Stimulated activated CD8-positive, alpha-beta memory T cell treated with anti-CD3 and anti-CD28 coated beads, Interleukin-4, amount 100 ng/mL, for 24 hours (primary cell): ENCODE measurements at places on chromosomes 2 and 18.

- no peak for DNase-seq
Observed at GRCh38 chr2:100113990-100114433, 28.4 kb downstream of the AFF3 start.

DNA sequence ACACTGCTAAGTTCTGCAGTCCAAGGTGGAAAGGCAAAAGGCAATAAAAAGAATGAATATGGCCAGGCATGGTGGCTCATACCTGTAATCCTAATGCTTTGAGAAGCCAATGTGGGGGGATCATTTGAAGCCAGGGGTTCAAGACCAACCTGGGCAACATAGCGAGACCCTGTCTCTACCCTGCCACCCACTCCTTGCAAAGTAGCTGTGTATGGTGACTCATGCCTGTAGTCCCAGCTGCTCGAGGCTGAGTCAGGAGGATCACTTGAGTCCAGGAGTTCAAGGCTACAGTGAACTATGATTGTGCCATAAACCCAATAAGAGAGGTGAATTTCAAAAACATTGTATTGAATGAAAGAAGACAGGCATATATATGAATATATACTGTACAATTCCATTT lies 2.4 kb downstream of the MYL12B start:
- no peak for DNase-seq

DNA sequence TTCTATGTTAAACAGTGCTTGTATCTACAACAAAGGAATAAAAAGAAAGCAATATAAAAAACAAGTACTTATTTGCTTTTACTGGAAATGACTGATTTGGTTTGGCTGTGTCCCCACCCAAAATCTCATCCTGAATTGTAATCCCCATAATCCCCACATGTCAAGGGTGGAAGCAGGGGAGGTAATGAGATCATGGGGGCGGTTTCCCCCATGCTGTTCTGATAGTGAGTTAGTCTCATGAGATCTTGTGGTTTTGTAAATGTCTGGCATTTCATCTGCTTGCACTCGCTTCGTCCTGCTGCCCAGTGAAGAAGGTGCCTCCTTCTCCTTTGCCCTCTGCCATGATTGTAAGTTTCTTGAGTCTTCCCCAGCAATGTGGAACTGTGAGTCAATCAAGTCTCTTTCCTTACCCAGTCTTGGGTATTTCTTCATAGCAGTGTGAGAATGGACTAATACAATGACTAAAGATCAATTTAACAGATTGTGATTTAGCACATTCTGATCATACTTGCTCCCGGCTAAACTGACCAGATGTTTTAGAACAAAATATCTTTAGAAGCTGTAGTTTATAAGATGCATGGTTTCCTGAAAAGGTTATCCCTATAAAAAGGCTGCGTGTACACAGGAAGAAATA lies 19.9 kb downstream of the PTH2R start:
- no peak for DNase-seq

DNA sequence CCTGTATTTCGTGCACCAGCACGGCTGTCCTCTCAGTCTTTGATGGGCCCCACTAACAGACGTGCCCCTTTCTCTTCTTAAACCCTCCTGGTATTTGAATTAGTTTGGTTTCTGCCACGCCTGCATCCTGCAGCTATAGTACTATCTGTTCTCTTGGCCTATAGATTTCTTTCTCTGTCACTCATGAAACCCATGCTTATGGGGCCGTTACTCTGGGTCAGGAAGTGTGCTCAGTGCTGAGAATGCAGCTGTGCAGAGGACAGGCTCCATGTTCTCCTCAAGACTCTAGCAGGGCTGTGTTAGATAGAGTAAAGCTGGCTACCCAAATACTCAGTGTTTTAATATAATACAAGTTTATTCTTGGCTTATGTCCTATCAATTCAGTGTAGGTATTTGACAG lies 180.0 kb downstream of the INSIG2 start:
- DNase-seq: no peak

DNA sequence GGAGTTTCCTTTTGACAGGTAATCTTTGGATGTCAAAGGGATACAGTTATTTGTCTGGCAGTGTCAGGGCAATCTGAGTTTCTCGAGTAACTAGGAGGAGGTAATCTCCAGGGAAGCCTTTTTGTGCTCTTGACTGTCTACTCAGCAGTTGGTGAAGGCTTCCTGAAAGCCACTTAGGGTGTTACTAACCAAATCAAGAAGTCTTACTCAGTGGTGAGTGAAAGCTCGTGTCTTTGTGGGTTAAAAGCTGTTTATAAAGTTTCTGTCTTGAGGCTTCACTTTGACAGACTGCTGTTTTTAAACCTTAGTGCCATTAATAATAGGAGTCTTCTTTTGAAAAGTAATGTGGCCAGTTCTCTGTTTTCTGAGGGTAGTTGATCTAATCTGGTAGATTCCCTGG lies 1.7 kb downstream of the THSD7B start:
- DNase-seq: no peak

DNA sequence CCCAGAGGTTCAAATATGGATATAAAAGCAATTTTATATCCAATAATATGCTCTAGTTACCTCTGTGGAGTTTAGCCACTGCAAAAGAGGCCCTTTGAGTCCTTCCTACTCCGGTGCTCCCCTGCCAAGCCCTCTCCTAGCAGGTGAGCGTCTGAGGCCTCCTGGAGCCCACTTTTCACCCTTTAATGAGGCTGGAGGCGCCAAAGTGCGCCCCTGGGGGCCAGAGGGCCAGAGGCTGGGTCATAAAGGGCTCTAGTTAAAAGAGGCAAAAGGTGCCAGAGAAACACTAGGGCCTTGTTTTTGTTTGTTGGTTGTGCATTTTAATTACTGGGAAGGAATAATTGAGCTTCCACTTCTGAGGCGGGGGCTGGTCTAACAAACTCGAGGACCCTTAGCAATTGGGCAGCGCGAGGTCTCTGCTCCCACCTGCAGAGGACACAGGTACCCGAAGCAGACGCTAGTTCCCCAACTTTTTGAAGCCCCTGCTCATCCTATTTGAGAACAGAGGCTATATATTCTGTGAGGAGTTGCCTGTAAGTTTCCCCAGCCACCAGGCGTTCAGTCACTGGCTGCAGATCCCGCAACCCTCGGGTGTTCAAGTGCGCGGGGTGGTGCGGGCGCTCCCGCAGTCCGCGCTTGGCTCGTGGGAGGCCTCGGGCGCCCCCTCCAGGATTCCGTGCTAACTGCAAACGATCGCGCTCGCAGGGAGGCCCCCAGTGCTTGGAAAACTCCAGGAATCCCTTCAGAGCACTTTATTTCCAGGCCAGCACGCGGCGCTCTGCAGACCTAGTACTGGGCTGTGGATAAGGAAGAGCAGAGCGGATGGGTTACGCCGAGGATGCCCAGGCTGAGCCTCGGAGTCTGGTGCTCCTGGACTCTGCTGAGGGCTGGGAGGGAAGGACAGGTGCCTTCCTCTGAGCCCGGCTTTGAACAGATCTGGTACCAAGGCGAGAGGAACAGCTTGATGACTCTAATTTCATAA lies 14.1 kb downstream of the MSGN1 start:
- peak; percentile 15 for DNase-seq

GRCh38 chr18:74303936-74304335 lies 11.7 kb upstream of the C18orf63 start:
- no peak for DNase-seq

- DNase-seq: no peak
Observed at GRCh38 chr2:11364565-11364887, 20.1 kb upstream of the ROCK2 start.

DNA sequence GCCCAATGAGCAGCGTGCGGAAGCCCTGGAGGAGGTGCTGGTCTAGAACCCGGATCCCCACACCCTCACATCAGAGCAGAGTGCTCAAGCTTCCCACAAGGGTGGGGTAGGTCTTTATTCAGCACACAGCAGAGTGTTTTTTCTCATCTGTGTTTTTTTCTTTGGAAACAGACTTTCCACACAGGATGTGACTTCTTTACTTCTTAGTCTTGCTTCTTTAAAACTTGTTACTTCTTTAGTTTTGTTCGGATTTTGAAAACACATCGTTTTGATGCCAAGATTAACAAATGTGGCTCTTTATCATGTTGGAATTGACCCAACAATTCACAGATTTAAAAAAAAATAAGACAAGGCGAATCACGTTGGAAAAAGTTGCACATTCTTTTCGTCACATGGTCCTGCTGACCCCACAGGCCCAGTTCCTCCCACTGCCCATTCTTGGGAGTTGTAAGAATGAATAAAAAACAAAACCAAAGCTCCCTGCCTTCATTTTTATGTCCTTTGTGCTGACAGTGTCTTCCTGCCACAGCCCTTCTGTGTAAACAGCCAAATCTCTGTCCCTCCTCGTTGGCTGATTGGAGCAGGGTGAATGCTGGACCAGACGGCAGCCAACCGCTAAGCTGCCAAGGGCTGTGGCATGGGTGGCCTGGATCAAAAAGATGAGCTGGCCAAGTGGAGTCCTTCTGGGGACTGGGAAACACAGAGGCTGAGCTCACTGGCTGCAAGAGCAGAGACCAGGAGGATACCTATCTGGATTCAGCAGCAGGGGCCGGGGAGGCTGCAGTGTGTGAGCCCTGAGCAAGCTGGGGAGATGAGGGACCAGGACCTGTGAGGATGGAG lies 81.6 kb downstream of the TWIST2 start:
- DNase-seq: no peak

DNA sequence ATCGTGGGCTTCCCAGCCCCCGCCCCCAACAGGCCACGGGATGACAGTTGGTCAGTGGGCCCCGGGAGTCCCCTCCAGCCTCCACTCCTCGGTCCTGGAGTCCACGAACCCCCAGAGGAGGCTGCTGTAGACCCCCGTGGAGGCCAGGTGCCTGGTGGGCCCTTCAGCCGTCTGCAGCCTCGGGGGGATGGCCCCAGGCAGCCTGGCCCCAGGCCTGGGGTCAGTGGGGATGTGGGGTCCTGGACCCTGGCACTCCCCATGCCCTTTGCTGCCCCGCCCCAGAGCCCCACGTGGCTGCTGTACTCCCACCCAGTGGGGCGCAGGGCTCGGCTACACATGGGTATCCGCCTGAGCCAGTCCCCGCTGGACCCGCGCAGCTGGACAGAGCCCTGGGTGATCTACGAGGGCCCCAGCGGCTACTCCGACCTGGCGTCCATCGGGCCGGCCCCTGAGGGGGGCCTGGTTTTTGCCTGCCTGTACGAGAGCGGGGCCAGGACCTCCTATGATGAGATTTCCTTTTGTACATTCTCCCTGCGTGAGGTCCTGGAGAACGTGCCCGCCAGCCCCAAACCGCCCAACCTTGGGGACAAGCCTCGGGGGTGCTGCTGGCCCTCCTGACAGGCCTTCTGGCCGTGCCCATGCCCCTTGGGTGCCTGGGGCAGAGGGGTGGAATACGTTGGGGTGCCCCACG lies 7.6 kb downstream of the NEU4 start:
- DNase-seq: no peak

DNA sequence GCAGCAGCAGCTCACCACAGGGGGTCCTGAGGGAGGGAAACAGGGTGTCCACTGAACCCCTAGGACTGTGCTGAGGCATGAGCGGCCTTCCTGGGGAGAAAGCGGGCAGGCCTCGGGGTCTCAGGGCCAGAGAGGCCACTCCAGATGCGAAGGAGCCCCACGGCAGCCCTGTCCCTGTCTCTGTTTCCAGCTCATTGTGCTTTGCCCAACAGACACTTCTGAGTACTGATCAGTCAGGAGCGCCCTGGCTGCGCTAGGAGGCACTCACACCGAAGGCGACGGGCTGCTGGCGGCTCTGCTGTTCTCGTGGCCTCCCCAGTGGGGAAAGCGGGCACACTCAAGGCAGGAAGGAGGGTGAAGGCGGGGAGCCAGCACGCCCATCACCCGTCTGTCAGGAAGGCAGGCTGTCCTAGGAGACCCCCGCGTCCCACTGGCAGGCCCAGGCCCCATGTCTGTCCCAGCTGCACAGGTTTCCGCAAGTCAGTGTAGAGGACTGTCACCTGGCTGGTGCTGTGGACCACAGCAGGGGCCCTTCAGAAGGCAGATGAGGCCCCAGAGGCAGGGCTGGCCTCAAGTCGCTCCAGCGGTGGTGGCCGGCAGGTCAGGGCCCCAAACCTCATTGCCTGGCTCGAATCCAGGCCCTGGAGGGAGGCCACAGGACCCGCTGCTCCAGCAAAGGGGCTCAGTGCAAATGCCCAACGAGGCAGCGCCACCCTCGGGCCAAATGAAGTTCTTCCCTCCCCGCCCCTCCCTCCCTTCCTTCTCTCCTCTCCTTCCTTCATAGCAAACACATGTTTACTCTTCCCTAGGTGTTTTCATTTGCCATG lies 6.8 kb downstream of the ESPNL start:
- no peak for DNase-seq

GRCh38 chr2:45774688-45775244 lies 123.3 kb downstream of the PRKCE start:
- no peak for DNase-seq

GRCh38 chr18:59624369-59624765 lies 72.9 kb downstream of the CCBE1 start:
- no peak for DNase-seq

GRCh38 chr2:230225486-230225885 lies at the start of gene SP140:
TSS of gene SP140 (plus strand) at chr2:230225736. CDS start at chr2:230225845, 109 bp downstream.
- peak; percentile 49 for DNase-seq

DNA sequence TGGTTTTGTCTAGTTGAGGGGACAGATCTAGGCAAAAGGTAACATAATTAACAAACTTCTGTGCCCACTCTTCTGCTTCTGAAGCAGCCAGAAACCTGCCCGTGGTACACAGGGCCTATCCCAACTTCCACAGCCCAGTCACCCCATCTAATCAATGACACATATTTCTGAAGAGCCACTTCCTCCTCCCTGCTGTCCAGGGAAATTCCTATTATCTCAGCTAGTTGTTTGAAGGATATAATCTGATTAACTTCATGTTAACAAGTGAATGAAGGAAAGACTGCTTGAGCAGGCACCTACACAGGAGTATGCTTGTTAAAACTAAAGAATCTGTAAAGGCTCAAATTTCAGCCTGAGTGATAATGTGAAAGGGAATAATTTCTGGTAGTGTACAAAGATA lies 61.4 kb downstream of the CCDC148 start:
- DNase-seq: no peak

DNA sequence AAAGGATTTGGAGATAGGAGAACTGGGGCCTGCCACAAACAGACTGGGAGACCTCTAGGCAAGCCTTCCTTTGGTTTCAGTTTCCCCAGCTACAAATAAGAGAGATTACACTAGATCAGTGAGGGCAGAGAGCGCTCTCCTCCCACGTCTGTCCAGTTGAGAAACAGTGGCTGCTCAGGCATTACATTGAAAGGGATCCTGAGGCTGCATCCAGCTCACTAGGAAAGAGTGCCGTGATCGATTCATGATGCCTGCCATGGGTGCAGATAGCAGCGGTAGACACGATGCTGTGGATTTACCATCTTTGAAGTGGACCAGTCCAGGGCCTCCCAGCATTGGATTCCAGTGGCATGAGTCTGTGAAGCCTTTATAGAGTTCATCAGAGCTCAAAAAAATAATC lies 62.6 kb downstream of the EN1 start:
- no peak for DNase-seq
